ENCODE measurements at places on chromosomes 2 and 18.

DNA sequence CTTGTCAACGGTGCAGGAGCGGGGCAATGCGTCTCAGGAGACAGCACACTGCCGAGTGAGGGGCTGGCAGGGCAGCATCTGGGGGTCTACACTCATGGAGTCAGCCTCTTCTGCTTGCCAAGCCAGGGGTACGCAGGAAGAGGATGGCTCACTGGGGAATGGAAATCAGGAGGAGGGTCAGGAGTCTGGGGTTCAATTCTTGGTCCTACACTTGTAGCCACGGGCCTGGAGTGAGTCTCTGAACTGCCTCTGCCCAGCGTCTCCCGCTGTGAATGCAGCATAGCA lies 70.0 kb downstream of the CAPN13 start:
- DNase-seq, result no peak

DNA sequence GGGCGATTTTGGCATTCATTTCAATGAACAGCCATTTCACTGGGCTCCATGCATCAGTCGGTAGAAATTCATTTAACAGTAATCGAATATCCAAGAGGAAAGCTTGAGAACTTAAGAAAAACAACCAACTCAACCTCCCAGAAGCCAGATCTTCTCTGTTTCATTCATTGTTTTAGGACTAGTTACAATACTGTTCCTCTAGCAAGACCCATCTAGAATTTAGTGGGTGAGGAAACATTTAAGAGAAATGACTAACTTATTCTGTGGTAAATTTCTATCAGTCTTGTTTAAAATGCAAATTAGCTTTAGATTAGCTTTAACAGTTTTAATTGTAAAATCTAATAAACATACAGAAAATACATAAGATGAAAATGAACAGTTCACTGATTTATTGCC lies 81.4 kb upstream of the SMAD7 start:
- no peak for DNase-seq

DNA sequence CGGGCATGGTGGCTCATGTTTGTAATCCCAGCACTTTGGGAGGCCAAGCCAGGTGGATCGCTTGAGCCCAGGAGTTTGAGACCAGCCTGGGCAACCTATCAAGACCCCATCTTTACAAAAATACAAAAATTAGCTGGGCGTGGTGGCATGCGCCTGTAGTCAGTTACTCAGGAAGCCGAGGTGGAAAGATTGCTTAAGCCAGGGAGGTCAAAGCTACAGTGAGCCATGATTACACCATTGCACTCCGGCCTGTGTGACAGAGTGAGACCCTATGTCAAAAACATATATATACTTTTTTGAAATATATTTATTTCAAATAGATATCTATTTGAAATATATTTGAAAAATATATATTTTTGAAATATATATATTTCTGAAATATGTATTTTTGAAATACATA lies 10.9 kb downstream of the OSBPL1A start:
- DNase-seq, result no peak

DNA sequence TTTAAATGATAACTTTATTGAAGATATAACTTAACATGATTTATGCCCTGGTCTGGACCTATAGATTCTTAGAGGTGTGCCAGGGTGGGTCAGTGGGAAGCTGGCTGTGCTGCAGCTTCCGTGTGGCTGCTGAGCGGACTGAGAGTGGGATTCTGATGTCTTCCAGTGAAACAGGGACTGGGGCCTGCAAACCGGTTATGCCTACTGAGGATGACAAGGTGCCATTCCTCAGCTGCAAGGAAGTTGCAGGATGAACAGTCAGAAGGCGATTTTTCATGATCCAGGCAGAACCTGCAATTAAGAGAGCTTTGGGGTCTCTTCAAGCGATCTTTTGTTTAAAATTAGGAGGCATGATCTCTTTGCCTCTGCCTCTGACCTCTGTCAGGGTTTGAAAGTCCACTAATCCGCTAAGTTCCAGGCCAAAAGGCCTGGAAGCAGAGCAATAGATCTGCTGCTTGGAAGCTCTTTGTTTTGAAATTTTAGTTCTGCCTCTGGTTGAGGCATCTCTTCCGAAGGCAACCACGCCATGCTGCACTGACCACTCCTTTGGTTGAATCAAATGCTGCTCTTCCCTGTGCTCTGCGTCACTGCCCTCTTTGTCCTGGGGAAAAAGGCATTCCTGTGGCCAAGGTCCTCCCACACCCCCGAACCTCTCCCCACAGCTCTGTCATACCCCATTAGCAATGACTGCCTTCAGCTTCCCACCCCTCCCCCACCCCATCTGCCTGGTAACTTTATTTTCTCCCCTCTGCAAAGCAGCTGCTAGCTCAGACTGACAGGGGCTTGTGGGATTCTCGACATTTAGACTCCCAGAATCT lies 2.0 kb downstream of the TMEM169 start:
- no peak for DNase-seq

- DNase-seq, result no peak
These were observed 71.1 kb downstream of the ARHGEF33 start for GRCh38 chr2:38960609-38961320.

- DNase-seq, result no peak
These were observed 279.3 kb downstream of the TSN start for GRCh38 chr2:122034777-122035176.

DNA sequence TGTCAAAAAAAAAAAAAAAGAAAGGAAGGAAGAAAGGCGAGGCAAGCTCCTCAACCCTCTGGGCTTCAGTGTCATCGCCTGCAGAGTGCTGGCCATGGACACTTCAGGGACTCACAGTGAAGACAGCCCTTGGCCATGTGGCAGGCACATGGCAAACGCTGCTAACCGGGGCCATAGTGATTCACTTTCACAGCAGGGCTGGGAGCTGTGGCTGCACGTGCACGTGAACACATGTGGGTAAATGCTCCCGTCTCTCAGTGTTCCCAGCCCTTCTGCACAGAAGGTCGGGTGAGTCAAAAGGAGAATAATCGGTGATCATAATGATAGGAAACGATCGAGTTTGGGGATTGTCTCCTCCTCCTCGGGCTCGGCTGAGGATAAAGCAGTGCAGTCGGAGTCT lies 46.1 kb upstream of the UBE2F start:
- no peak for DNase-seq

GRCh38 chr2:217060516-217060915 lies 200.7 kb upstream of the TNP1 start:
- no peak for DNase-seq

GRCh38 chr2:177296040-177296439 lies 31.5 kb upstream of the NFE2L2 start:
- no peak for DNase-seq

- no peak for DNase-seq
These were observed 252.1 kb downstream of the CYP26B1 start for GRCh38 chr2:71895320-71896161.

GRCh38 chr18:77167251-77167650 lies 34.7 kb upstream of the MBP start:
- DNase-seq, result no peak

DNA sequence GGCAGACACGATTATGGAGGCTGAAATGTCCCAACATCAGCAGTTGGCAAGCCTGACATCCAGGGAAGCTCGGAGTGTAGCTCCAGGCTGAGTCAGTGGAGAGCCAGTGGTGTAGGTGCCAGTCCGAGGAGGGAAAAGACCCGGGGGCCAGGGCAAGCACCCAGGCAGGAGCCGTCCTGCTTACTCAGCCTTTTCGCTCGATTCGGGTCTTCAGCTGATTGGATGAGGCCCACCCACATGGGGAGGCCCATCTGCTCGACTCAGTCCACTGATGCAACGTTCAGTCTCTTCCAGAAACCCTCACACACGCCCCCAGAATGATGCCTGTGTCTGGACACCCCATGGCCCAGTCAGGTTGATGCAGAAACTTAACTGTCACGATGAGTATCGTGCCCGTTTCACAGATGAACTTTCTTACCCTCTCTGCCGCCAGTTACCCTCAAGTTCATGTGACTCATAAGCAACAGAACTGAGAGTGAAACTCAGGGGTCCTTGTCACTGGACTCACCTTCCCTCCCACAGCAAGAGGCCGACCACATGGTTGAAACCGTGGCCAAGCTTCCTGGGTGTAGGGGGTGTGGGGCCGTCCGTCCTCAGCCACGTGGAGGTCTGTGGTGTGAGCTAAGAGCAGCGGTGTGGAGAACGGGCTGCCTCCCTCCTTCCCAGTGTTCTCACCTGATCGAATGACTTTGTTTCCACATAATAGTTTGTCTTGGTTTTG lies 197.4 kb upstream of the HDAC4 start:
- DNase-seq, result no peak

GRCh38 chr2:231429901-231430300 lies 34.4 kb downstream of the NCL start:
- DNase-seq, result no peak

GRCh38 chr2:112626604-112627059 lies 19.1 kb upstream of the SLC20A1 start:
- peak; percentile 64 for DNase-seq

DNA sequence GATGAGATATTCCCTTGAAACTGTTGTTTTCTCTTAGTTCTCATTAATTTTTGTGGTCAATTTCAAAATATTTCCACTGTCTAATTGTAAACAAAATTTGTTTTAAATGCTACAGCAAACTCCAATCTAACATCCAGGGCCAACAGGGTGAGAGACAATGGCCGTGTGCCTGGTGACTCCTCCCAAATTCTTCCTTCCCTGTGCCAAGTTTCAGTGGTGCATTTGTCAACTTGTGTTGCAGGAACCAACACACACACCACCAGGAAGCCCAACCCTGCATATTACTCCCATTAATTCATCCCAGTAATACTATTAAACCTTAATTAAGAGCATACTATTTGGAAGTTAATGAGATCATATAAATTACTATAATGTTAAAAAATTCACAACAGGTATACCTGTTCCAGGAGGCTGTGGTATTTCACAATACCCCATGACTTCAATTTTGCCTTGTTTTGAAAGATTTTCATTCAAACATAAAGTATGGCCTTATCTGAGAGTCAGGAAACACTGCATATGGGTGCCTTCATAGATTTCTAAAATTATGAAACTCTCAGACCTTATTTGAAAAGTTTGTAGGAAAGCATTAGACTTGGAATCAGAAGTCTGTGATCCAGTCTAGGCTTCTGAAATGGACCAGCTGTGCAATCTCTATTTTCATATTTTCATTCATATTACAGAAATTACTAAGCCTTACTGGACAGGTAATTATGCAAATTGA lies 1.1 kb downstream of the SERPINB2 start:
- DNase-seq, result no peak

- no peak for DNase-seq
These were observed 262.9 kb downstream of the BCL11A start for GRCh38 chr2:60290509-60290908.

DNA sequence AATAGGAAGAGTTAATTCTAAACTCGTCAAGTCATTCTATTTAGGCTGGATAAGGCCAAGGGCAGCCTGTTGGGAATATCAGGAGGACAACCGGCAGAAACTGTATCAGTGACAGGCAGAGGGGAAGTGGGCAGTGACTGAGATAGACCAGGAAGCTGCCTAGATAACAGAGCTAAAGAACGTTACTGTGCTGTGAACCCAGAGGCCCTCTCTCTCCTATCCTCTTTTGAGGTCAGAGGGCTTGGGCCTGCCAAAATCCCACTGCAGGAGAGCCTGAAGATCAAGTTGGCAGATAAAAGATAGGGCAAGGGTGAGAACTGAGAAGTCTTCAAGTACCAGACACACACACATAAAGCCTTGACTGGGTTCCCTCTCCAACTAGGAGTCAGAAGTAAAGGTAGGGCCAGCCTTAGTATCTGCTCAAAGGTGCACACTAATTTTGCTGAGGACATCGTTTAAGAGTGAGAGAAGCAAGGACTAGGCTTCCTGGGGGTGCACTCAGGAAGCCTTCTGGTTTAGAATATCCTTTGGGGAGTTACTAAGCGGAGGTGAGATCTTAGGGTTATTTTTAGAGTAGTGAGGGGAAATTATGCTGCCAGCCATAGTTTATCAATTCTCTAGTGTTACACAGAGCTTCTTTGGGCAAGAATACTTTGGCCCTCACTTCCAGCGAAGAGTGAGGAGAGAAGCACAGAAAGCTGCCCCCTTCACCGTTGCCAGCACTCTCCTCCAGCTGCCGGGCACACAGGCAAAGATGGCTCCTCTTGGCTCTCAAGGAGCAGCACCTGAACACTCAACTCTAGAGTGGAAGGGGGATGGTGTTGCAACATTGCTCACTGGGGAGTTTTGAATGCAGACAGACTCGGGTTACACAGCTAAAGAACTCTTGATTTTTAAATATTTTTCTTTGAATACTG lies 9.8 kb downstream of the CAVIN2 start:
- no peak for DNase-seq

DNA sequence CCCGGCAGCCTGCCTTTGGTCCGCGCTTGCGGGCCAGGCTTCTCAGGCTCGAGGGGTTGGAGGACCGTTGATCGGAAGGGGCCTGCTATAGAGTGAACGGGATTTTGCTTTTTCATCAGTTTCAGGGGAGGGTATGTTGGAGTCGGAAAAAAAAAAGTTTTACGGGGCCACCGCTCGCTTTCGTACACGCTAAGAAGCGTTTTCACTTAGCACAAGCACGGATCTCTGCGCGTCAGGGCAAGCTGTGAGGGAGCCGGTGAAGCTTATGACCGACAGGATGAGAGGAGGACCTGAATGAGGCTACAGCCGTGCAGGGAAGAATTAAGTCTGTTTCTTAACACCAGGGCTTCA lies 443 bp downstream of the CPSF3 start:
- DNase-seq, result no peak

DNA sequence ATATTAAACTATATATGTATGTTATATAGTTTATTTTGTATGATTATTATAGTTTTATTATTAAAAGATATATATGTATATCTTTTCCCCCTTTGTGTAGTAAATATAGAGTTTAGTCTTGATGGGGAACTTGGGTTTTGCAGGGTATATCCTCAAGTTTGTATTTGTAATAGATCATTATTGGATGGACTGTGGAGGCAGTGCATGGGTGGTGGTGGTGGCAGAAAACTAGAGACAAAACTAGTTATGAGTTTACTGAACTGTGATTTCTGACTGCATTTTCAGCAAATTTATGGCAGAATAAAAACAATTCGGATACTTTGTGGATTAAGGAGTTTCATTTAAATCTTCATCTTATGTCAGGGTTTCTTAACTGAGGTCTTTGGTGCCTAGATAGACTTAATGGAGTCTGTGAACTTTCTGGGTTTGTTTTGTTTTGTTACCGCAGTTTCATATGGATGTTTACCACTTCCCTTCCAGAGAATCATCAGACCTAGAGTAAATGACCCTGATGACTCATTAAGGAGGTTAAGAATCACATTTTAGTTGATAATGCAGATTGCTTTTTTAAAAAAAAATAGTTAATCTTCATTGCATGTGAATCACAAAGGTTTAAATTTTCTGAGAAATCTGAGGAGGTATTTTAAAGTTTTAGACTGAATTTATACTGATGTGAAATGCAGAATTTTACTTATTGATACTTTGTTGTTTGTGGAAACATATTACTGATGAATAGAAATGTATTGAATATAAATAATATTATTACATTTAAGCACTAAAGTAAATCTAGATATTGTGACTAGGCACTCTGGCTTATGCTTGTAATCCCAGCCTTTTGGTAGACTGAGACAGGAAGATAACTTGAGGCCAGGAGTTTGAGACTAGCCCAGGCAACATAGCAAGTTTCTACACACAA lies 14.5 kb downstream of the EPC2 start:
- no peak for DNase-seq

- DNase-seq, result no peak
These were observed 34.5 kb downstream of the AGFG1 start for GRCh38 chr2:227506456-227506855.

GRCh38 chr18:40215979-40216378 lies 1739.1 kb upstream of the PIK3C3 start:
- no peak for DNase-seq
